ENCODE measurements at places on chromosomes 5 and 9.
A peak's percentile ranks its signal among the peaks of the same experiment; 100 is the strongest.

GRCh38 chr5:62167561-62168057 is 138.4 kb upstream of the KIF2A start:
- no peak for DNase-seq

DNA sequence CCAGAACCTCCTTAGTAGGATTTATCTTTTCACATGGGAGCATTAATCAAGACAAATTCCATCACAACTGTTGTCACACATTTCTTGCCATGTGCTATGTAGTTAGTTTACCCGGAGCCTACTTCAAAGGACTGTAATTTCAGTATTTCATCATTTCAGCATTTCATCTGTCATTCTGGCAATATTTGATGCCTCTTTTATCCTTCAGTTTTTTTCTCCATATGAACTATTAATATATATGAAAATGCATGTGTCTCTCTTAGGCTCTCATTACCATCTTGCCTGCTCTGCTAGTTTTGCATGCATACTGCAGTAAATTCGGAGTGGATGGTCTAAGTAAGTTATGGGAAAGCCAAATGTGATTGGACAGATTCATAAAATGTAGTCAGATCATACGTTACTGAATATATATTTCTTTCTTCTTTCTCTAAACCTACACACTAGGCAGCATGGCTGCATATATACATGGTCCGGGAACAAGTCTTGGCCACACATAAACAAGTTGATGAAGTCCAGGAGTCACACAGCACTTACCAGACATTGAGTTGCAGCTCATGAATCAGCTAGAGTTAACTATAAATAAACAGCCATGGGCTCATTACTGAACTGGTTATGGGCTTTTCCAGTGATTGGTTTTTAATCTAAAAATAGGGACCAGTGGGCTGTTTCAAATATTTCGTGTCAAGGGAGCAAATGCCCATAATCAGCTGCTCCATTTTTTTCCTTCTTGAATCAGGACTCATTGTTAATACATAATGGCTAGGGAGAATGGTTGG is 46.6 kb downstream of the SPATA31D1 start:
- DNase-seq = no peak

DNA sequence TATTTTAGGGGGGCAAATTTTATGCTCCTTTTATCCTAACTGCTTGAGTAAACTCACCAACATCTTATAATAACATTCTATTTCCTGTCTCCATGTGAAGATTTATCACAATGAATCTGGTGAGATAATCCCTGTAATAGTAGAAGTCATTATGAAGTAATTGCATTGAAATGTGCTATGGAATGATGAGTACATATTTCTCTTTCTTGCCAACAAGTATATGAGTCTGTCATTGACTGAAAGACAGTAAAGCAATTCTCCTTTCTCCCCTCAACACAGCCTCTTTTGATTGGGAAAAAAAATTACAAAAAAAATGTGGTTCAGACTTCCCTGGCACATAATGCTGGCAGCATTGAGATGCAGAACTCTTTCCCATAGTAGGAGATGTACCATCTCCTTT is 459.2 kb upstream of the RGMB start:
- DNase-seq = no peak

- DNase-seq = no peak
These were observed 795 bp upstream of the STOML2 start for GRCh38 chr9:35103660-35104191.

- no peak for DNase-seq
These were observed 10.4 kb downstream of the CCL28 start for GRCh38 chr5:43401827-43402226.

DNA sequence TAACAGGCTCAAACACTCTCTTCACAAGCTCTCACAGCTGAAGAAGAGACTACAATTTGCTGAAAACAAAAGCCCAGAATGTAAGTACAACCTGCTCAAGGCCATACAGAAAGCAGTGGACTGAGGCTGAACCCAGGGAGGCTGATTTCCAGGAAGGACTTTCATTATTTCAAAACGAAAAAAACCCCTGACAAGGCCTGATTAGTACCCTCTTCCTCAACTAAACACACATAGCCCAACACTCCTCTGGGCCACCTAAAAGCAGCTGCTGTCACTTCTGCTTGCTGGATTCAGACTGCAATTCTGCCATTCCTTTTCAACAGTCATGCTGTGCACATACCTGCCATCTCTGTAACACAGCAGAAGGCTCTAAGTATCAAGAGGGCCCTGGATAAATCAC is 18.2 kb downstream of the NRG2 start:
- DNase-seq = no peak

GRCh38 chr5:3490957-3491507 is 104.6 kb upstream of the IRX1 start:
- no peak for DNase-seq

DNA sequence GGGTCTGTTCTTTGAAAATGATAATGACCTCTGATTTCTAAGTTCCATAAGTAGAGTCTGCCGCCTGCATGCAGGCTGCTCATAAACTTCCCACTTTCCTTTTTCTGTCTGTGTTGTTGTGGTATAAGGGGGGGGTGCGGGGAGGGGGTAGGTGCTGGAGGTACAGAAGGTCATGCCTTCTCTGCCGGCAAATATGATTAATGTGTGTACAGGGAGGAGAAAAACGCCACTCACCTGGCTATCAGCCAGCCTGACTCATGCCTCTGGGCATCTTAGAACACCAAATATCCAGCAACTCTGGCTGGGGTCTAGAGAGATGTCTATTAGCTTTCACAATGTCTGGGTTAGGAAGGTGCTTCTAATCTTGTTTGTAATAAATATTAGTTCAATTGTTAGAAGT is 128.3 kb downstream of the EFNA5 start:
- DNase-seq = no peak

GRCh38 chr5:40478766-40479165 is 200.9 kb upstream of the PTGER4 start:
- no peak for DNase-seq

- peak; percentile 63 for DNase-seq
These were observed 30.4 kb downstream of the JADE2 start for GRCh38 chr5:134555890-134556311.

Measured in stimulated activated CD4-positive, alpha-beta T cell treated with anti-CD3 and anti-CD28 coated beads, Interleukin-1b, Interleukin-23, amount 100 ng/mL, for 1 hour (primary cell).